Small intestine (tissue), 16 donors: ENCODE measurements at places on chromosomes 7 and 10.

- no peak for DNase-seq
These were observed 30.7 kb downstream of the ST8SIA6 start for GRCh38 chr10:17423632-17424186.

DNA sequence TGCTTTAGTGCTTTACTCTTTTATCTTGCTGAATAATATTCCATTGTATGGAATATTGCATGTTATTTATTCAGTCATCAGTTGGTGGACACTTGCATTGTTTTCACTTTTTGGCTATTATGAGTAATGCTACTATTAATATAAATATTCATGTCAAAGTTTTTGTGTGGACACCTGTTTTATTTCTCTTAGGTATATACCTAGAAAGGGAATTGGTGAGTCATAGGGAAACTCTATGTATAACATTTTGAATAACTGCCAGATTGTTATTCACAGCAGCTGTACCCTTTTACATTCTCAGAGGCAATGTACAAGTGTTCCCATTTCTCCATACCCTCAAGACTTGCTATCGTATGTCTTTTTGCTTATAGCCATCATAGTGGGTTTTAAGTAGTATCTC, 268.7 kb downstream of the SEMA3A start:
- DNase-seq = no peak

GRCh38 chr10:84991301-84991700, 662.9 kb downstream of the CCSER2 start:
- DNase-seq = no peak

DNA sequence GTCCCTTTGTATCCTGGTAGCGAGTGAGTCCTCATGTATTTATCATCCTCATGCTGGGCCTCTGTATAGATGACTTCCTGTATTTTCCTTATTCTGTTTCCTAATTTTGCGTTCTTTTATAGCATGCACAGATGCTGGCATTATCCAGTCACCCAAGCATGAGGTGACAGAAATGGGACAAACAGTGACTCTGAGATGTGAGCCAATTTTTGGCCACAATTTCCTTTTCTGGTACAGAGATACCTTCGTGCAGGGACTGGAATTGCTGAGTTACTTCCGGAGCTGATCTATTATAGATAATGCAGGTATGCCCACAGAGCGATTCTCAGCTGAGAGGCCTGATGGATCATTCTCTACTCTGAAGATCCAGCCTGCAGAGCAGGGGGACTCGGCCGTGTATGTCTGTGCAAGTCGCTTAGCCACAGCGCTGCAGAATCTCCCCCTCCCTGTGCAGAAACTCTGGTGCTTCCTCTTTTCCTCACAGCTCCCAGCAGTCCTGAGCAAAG, 183.1 kb upstream of the PRSS58 start:
- DNase-seq = no peak

DNA sequence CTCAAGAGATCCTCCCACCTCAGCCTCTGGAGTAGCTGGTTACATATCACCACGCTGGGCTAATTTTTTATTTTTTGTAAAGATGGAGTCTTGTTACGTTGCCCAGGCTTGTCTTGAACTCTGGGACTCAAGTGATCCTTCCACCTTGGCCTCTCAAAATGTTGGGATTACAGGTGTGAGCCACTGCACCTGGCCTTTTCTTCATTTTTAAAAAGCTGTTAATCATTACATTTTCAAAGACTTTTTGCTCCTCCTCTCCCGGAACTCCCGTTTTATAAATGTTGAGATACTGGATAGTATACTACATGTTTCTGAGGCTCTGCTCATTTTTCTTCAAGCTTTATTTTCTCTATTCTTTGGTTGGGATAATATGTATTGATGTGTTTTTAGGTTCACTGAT, 16.4 kb downstream of the AOAH start:
- peak; percentile 67 for DNase-seq

DNA sequence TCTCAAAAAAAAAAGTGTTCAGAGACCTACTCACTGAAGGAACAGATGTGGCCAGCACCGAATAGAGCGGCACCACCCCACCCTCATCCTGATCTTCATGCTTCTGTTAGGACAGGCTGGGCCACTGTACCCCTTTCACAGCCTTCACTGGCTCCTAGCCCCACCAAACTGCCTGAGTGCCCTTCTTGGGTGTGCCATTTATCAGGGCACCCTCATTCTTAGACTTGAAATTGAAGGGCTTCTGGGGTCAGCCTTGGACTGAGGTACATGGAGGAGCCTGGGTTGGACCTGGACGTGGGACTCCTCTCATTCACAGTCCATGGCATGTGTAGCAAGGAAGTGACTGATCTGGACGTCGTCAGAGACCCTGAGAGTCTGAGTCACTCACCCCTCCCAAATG, 190.3 kb downstream of the COBL start:
- DNase-seq = no peak

GRCh38 chr7:102111061-102112041, 175.3 kb upstream of the SH2B2 start:
- no peak for DNase-seq

GRCh38 chr10:43399320-43400310, 9.4 kb downstream of the HNRNPF start:
- peak; percentile 77 for DNase-seq

- DNase-seq = no peak
These were observed 261.4 kb upstream of the PITRM1 start for GRCh38 chr10:3433988-3434387.

- DNase-seq = no peak
These were observed 7.3 kb upstream of the TARP start for GRCh38 chr7:38280707-38281106.

GRCh38 chr7:3201306-3201705, 99.7 kb upstream of the SDK1 start:
- DNase-seq = no peak

GRCh38 chr10:5484205-5484604, 15.2 kb downstream of the CALML5 start:
- no peak for DNase-seq

DNA sequence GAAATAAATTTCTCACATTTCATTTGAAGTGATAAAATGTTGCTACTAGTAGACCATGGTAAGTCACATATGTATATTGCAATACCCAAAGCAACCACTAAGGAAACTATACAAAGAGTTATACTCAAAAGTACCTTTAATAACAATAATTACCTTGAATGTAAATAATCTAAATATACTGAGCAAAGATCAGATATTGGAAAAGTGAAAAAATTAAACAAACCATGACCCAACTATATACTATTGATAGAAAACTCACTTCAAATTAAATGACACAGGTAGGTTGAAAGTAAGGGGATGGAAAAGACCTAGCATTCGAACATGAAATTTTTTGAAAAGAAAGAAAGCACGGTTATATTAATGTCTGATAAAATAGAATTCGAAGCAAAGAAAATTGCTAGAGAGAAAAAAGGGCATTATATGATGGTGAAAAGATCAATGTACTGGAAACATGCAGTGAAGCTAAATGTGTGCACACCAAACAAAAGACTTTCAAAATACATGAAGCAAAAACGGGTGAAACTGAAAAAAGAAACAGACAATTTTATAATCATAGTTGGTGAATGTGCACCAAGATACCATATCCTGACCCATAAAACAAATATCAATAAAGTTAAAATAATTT, 29.1 kb downstream of the TFPI2 start:
- DNase-seq = no peak

GRCh38 chr7:96224685-96225084, 97.2 kb downstream of the SLC25A13 start:
- no peak for DNase-seq

GRCh38 chr7:8169171-8169570, 92.8 kb downstream of the ICA1 start:
- DNase-seq = no peak

DNA sequence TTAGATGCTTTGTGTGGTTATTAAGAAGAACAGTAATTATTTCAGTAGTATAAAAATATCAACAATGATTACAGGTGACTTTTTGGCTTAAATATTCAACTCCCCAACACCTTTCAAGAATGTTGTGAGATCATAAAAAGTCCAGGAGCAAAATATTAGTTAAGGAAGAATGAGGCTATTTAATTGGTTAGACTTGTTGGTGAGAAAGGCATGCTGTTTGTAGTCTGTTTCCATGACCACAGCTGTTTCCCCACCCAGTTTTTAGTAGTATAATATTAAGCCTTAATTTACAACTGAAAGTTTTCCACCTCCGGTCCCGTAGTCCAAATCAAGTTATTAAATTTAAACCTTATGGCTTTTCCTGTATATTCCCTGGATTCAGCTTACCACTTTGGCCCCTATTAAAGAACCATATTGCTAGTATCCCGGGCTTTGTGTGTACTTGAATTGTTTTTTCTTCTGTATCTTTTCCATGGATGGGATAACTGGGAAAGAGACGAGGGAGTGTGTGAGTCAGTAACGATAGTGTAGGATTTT, 133.3 kb downstream of the CELF2 start:
- DNase-seq = no peak

DNA sequence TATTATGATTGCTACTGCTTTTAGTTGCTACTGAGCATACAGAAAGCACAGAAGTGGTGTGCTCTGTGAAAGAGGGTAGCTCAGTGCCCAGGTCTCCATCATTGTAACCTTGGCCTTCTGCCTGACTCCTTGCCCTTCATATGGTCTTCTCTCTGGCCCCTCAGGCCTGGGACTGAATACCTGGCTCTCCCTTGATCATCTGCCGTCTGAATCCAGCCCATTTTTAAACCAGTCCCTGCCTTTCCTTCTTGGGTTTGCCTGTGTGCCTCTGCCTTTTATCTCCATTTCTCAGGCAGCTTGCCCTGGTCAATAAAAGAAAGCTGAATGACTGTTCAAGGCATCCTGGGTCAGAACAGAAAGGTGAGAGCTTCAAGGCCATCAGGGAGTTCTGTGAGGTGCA, 109.1 kb upstream of the ZNF438 start:
- DNase-seq = no peak

DNA sequence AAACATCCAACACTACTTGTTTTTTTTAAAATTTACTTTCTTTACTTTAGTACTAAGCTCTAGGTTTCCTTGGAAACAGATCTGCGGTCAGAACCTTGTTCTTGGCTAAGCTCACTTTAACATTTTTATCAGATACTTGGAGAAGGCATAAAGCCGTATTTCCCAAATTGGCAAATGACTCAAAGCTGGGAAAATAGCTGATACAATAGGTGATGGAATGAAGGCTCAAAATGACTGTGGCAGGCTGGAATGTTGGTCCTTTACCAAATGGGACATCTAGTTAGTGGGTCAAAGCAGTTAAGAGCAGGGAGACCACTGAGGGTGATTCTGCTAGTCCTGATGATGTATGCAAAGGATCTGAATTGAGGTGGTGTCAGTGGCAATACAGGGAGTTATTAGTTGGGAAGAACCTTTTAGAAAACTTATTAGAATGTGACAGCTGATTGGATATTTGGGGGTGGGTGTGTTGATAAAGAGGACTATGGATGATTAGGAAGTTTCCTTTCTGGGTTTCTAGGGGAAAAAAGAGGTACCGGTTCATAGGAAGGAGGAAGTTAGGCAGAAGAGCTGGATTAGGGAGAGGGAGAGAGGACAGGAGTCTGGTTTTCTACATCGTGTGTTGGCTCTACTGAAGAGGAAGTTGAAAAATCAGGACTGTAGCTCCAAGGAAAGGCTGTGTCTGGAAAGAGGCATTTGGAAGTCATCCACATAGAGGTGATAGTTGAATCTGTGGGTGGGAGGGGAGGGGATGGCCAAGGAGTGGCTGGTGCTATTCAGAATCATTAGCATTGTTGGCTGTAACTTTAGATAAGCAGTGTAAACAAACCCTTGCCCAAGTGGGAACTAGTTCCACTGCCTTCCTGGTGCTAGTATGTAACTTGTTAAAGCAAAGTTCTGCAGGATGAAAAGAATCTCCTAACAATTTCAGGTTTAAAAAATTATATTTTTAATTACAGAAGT, 13.1 kb downstream of the PLCE1 start:
- peak; percentile 94 for DNase-seq

GRCh38 chr10:72097448-72098300, 9.3 kb upstream of the SPOCK2 start:
- peak; percentile 96 for DNase-seq

- DNase-seq = peak; percentile 34
These were observed 8.3 kb upstream of the BCL7B start for GRCh38 chr7:73565675-73566340.

- DNase-seq = no peak
These were observed 28.8 kb upstream of the CHST15 start for GRCh38 chr10:124122211-124122610.

DNA sequence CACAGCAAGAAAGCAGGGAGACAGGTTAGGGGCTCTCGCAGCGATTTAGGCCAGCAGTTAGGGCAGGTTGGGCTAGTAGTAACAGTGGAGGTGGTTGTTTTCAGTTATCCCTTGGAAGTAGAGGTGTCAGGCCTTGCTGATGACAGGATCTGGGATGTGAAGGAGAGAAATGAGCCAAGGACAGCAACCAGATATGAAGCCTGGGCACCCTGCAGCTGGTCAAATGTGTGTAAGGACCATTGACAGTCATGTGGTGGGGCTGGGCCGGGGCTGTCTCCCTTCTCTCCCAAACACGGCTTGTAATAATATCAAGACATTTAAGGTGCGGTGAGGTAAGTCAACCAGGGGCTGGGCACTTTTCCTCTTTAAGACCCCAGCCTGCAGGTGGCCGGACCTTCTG, 112.5 kb upstream of the IGFBP3 start:
- no peak for DNase-seq

- no peak for DNase-seq
These were observed 190.9 kb upstream of the CXCL12 start for GRCh38 chr10:44575601-44576380.

GRCh38 chr10:102767428-102768160, 23.8 kb downstream of the WBP1L start:
- DNase-seq = no peak

DNA sequence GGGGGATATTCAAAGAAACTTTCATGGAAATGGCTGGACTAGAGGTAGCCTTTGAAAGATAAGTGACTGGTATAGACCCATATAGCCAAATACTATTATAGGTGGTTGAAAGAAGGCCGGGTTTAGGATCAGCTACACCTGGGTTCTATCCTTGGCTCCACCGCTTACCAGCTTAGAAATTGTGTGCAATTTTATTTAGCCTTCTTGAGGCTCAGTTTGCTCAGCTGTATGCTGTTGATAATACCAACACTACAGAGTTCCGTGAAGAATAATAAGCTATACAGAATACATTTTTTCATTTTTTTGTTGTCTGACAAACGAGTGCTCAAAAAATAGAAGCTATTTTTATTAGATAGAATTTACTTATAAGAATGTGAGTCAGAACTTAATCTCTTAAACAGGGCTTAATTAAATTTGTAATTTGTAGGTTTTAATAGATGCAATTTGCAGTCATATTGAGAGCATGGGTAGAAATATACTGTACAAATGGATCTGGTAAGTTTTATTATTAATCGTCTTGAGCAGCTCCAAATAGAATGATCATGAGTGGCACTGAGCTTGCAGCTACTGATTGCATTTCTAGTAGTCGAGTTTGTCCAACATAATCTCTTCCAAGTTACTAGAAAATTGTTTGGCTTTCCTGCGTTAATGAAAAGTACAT, 164.3 kb upstream of the PHYHIPL start:
- no peak for DNase-seq

- DNase-seq = no peak
These were observed 55.9 kb downstream of the ATXN7L1 start for GRCh38 chr7:105820363-105821066.
